ENCODE measurements at places on chromosomes 5 and 9.

GRCh38 chr5:110753600-110753999, 14.8 kb downstream of the SLC25A46 start:
- DNase-seq: no peak

GRCh38 chr5:115524199-115524847, 20.3 kb downstream of the FEM1C start:
- peak; percentile 7 for DNase-seq

DNA sequence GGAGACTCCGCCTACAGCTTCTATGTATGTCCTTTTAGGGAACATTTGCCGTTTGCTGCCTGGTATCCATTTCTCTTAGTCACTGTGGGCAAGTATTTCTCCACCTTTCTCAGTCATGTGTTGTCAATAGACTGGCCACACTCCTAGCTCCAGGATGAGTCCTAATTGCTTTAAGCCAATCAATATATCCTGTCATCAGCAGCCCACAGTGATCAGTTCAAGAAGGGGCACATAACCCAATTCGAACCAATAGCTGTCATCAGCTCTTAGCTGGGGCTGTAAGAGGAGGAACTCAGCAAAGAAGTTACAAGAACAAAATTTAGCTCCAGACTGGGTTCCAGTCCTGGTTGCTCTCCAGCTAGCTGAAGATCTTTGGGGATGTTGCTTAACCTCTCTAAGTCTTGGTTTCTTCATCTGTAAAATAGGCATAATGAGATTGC, 70.7 kb upstream of the MAN2A1 start:
- DNase-seq: no peak

DNA sequence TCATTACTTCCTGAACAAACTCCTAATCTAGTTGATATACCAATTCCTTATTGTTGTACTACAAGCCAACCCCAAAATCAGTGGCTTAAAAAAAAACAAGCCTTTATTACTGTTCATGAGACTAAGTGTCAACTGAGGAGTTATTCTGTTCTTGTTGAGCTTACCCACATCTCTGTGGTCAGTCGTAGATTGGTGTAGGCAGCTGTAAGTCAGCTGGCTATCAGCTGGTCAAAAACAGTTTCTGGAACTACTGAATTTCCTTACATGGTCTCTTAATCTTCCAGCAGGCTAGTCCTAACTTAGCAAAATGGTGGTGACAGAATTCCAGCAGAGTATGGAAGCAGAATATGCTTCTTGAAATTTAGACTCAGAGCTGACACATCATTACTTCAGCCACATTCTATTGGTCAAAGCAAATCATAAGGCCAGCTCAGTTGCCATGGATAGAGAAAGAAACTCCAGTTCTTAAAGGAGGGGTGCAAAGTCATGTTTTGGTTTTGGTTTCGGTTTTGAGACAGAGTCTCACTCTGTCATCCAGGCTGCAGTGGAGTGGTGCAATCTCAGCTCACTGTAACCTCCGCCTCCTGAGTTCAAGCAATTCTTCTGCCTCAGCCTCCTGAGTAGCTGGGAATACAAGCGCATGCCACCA, 386.1 kb upstream of the MPDZ start:
- peak; percentile 91 for DNase-seq

DNA sequence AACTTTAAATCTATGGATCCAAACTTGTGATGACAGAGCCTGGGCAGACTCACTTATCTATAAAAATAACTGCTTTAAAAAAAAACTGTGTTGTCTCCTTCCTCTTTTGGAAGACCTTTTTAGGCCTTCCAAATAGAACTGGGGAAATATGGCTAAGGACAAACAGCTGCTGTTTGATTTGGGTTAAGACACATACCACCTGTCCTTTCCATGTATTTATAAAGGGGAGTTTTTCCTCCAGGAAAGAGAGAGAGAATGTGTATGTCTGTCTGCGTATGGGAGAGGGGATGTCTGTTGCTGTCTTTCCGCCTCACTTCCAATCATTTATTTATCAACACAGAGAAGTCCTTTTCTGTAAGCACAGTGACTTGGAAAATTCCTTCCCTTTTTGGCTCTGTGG, 2.8 kb downstream of the ARHGEF37 start:
- no peak for DNase-seq

DNA sequence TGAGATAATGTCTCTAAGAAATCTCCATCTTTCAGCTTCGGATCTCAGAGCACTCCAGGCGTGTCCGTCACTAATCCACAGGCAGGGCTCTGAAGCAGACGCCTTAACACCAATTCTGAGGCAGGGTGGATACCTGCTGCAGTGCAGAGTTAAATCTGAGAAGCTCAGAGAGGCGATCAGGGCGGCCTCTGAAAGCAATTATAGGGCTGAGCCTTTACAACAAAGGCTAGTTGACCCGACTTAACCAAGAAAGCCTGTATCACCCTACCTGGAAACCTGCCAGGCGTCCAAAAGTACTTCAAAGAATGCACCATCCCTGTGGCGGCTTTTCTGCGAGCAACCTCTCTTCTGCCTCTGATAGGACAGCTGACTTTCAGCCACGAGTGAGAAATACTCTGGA, 134.8 kb upstream of the MSX2 start:
- peak; percentile 44 for DNase-seq

DNA sequence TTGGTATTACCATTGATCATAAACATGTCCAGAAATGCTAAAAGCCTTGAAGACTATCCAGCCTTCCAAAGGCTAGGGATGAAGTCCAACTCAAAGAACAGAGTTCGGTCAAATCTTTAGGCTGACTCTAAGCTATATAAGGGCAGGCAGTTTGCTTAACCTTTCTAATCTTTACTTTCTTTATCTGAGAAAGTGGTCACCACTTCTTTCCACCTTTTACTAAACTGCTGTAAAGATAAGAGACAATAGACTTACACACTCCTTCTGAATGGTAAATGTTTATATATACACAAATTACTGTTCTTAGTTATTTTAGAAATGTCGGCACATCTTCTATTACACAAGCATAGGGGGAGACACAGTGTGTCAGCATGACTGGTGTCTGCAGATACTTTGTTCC, 100.4 kb downstream of the NREP start:
- DNase-seq: no peak

GRCh38 chr9:76835571-76836283, 70.2 kb downstream of the PRUNE2 start:
- DNase-seq: peak; percentile 82

DNA sequence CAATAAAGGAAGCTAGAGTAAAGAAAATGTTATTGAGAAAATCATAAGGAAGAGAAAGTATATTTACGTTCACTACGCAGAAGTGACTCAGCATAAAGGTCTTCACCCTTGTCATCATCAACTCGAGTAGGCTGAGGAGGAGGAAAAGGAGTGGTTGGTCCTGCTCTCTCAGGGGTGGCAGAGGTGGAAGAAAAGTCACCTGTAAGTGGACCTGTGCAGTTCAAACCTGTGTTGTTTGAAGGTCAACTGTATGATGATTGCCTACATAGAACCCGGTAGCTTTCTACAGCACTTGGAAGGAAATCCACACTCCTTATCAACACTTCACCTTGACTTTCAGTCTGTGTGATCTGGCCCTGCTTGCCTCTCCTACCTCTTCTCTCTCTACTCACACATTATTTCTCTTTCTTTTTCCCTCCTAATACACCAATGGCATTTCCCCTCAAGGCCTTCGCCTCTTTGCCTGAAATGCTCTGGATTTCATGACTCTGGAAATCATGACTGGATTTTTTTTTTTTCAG, 109.3 kb upstream of the CPEB4 start:
- DNase-seq: no peak

- peak; percentile 70 for DNase-seq
Observed at GRCh38 chr5:169094586-169095409, 206.1 kb downstream of the SLIT3 start.

GRCh38 chr5:53508125-53508524, 27.7 kb downstream of the FST start:
- DNase-seq: peak; percentile 4

DNA sequence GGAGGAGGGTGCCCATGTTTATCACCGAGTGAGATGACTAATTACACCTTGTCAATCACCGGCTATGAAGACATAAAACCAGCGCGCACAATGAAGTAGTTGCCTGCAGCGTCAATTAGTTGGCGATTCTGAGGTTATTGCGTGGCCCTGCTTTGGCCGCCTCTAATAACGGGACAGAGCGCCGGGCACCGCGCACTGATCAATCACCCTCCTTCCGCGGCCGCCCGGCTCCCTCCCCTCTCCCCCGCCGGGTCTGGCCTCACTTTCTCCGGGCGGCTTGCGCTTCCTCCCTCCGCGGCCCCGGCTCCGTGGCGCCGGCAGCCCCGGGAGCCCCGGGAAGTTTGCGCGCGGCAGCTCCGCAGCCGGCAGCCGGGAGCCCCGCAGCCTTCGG, 3.3 kb upstream of the LHX2 start:
- DNase-seq: peak; percentile 47

GRCh38 chr9:95193480-95193879, 124.0 kb downstream of the FANCC start:
- no peak for DNase-seq

- DNase-seq: peak; percentile 64
Observed at GRCh38 chr5:14491015-14491915, 90.3 kb upstream of the OTULINL start.

DNA sequence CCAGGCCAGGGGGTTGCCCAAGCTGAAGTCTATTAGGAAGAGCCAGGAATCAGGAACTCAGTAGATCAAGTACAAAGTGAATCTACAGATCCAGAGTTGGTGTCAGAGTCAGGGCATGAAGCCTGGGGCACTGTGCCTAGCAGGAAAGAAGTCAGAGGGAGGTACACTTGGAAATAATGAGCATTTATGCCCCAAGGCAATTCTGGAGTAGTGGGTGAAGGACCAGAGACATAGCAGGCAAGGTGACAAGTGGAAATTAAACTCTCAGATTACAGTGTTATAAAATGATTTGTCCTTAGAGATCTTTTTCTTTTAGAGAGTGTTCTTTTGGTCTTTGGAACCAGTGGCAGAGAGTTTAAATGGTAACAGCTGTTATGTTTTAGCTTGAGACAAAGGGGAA, 138.0 kb downstream of the ADAMTSL1 start:
- peak; percentile 83 for DNase-seq

GRCh38 chr5:27316271-27316650, 277.9 kb upstream of the CDH9 start:
- peak; percentile 84 for DNase-seq

- DNase-seq: no peak
Observed at GRCh38 chr9:96148634-96149532, 153.1 kb downstream of the HSD17B3 start.

DNA sequence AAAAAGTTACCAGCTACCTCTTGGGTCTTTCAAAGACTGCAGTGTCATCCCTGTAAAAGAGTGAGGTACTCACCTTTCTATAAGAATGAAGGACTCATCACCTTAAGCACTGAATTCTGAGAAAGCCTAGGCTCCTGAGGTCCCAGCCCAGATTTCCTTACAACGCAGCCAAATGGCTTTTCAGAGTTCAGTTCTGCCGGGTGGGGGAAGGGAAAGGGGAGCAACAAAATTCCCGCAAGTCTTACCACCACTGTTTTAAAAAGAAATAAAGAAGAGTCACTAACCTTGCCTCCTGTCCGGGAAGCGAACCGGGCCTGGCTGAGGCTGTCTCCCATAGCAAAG, 373 bp downstream of the ADAMTS12 start:
- DNase-seq: no peak

DNA sequence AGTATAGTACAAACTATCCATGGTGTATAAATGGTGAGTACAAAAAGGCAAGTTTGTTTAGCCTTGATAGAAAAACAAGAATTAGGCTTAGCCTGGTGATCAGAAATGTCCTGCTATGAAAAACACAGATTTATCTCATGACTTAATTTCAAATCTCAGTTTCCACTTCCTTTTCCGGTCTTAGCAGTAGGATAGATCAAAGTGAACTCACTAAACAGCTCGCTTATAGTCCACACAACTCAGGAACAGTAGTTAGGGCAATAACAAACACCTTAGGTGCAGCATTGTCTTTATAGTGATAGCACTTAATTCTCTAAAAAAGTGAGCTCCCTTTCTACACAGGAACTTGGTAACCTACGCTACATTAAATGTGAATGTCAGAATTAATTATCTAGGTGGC, 11.4 kb downstream of the GOLGA1 start:
- no peak for DNase-seq

DNA sequence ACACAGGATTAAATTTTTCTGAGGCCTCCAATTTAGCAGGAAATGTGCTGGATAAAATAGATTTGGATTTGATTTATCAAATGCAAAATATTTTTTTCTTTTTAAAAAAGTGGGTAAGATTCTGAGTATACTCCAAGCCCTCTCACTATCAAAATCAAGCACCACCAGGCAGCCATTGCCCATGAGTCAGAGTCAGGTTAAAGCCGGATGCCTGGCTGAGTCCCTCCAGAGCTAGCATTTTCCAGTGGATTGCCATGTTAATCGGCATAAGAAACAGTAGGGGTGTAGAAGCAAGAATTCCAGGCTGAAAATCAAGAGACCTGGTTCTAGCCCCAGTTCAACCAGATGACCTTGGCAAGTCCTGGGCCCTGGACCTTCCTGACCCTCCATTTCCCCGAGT, 85.3 kb downstream of the FAM114A2 start:
- peak; percentile 48 for DNase-seq

GRCh38 chr5:43042176-43042625, 2.1 kb upstream of the ANXA2R start:
- peak; percentile 86 for DNase-seq

DNA sequence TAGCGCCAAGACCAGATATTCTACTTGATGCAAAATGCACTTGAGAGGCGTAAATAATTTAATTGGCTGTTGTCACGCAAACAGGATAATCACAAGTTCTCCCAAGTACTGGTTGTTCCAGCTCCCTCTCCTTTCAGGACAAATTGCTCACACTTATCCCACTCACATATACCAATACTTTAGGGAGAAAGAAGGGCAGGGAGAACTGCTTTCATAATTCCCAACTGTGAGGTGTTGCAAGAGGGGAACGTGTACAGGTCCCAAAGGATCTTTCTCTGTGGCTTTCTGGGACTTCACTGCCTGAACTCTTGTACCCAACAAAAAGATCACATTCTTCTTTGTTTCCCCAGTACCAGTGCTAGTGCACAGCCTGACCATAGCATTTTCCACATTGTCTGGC, 21.5 kb upstream of the TGFBI start:
- peak; percentile 29 for DNase-seq

- DNase-seq: no peak
Observed at GRCh38 chr9:126367139-126367538, 40.5 kb downstream of the MVB12B start.

- DNase-seq: no peak
Observed at GRCh38 chr9:127509261-127509954, 58.1 kb downstream of the LRSAM1 start.

GRCh38 chr9:69188975-69189374, 14.9 kb downstream of the TJP2 start:
- DNase-seq: no peak

DNA sequence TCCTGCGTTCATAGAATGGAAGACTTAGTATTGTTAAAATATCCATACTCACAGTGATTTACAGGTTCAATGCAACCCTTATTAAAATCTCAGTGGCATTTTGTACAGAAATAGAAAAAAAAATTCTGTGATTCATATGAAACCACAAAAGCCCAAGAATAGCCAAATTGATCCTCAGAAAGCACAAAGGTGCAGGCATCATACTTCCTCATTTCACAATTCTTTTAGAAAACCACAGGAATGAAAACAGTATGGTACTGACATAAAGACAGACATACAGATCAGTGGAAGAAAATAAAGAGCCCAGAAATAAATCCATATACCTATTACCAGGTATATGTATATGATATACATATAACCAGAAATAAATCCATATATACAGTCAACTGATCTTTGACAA, 86.8 kb upstream of the MEGF10 start:
- DNase-seq: peak; percentile 70

Measured in M059J (cell line).